ENCODE measurements at places on chromosomes 2 and 18.

DNA sequence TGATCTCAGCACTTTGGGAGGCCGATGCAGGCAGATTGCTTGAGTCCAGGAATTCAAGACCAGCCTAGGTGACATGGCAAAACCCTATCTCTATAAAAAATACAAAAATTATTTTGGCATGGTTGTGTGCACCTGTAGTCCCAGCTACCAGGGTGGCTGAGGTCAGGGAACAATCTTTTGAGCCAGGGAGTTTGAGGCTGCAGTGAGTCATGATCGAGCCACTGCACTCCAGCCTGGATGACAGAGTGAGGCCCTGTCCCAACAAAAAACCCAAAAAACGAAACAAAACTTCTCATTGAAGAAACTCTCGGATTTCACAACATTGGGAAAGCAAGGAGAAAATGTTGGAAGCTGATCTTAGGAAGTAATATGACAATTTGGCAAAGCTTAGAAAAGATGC is 317.3 kb upstream of the MGAT5 start:
- DNase-seq = no peak

DNA sequence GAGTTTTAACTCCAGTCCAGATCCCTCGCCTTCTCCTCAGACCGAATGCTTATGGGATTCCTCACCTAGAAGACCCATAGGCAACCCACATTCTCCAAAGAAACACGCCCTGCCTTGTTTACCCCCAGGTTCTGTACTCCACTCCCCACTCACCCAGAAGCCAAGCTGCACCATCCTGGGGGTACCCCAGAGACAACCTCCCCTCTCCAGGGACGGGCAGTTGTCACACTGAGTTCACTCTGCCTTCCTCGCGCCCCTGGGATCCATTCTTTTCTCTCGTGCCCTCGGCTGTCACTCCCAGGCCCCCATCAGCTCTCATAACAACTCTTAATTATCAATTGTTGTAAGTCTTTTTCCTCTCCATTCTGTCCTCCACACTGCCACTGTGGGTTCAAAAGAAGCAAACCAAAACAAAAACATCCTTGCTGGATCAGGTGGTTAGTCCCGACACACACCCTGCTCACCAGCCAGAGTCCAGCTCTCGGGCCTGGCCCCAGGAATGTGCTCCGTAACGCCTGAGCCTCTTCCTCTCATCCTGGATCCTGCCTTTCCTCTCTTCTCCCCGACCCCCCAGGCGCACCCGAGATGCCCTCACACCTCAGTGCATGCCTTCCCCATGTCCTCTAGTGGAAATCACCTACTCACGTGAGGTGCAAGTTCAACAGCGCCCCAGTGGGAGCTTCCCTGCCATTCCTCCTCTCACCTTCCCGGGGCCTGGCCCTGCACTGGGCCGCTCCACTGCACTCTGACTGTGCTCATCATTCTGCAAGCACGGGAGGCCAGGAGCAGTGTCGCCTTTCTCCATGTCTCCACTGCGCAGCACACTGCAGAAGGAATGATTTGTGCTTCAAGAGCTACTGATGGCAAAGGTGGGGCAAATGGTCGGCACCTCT is 20.7 kb downstream of the COX7A2L start:
- no peak for DNase-seq

DNA sequence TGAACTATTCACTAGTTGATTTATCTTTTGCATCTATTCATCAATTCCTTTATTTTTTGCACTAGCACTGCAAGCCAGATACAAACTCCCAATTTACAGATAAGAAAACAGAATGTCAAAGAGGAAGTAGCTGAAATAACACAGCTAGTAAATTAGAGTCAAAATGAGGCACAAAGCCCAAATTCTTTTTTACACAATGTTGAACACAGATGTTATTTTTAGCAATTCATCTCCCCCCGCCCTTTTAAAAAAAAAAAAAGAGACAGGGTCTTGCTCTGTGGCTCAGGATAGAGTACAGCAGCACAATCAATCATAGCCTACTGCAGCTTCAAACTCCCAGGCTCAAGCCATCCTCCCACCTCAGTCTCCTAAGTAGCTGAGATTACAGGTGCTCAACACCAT is 127.8 kb downstream of the CCBE1 start:
- no peak for DNase-seq

- DNase-seq = no peak
Observed at GRCh38 chr18:36045241-36045991, 21.9 kb downstream of the RPRD1A start.

DNA sequence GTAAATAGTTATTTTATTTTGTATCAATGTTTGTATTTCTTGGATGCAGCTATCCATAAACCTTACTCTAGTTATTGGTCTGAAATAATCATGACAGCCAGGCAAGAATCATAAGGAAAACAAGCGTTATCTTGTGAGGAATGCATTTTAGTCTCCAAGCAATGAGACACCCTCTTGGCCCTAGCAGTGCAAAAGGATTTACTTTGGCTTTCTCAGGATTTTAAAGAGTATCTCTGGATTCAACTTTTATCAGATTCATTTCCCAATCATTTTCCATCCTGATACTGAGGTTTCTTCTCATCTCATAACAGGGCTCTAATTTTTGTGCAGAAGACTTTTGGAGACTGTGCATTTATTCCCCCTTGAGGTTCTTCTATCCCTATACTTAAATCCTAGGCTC is 480.8 kb downstream of the TMX3 start:
- DNase-seq = no peak

- no peak for DNase-seq
Observed at GRCh38 chr2:10846110-10846861, 33.7 kb upstream of the PDIA6 start.

GRCh38 chr2:197777823-197778407 is 7.2 kb downstream of the BOLL start:
- DNase-seq = no peak

GRCh38 chr2:158575051-158575635 is 118.4 kb downstream of the PKP4 start:
- DNase-seq = no peak

- peak; percentile 89 for DNase-seq
Observed at GRCh38 chr2:64273524-64274398, 129.5 kb upstream of the PELI1 start.

- no peak for DNase-seq
Observed at GRCh38 chr2:28252311-28252710, 140.3 kb upstream of the FOSL2 start.

DNA sequence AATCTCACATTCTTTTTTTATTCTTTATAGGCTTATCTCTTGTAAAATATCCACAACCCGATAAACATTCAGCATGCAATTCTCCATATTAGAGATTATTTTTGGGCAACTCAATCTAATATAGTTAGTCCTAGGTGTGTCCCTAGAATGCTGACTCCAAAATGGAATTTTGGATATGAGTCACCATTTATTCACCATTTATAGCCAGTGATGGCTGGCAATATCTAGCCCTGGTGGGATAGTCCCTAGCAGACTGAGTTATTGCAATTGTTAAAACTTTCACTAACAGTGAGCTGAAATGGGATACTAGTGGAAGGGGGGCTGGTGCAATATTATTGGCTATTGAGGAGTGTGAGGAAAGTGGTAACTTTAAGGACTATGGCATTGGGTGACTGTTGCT is 401.6 kb downstream of the SLC4A3 start:
- DNase-seq = no peak

DNA sequence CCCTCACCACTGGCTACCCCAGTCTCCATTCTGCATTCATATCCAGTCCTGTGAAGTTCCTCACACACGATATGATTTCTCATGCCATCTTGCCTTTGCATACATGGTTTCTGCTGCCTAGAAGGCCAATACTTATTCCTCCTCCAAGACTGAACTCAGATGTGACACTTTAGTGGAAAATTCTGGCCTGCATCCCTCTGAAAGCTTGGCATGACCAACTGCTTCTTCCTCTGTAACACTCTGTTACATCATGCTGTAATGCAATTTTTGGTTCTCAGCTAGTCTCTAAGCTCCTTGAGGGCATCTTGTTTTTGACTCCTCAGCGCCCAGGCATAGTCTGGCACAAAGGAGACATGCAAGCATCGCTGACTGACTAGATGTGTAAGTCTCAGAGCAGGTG is 12.6 kb downstream of the FAM161A start:
- no peak for DNase-seq

GRCh38 chr2:3706892-3707291 is 3.5 kb downstream of the DCDC2C start:
- no peak for DNase-seq

DNA sequence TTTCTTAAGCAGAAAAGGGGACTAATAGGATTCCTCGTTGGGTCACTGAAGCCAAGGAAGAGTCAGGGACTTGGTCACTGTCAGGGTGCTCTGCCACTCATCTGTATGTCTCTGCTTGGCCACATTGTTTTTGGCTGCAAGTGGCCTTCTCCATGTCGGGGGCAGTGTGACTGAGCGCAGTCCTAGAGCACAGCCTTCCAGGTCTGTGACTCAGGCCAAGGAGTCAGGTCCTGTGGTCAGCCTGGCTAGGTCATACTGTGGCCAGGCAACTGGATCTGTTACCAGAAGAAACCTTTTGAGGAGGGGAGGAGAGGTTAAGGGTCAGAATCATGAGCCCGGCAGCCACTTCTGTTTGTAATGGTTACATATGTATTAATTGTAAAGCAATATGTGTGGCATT is 61.3 kb downstream of the GALNT1 start:
- no peak for DNase-seq

- DNase-seq = no peak
Observed at GRCh38 chr18:80033181-80034067, 810 bp upstream of the RBFA start.

- DNase-seq = no peak
Observed at GRCh38 chr2:150919901-150920300, 341.8 kb downstream of the RBM43 start.

- DNase-seq = no peak
Observed at GRCh38 chr2:29000481-29000880, 19.4 kb downstream of the TOGARAM2 start.

DNA sequence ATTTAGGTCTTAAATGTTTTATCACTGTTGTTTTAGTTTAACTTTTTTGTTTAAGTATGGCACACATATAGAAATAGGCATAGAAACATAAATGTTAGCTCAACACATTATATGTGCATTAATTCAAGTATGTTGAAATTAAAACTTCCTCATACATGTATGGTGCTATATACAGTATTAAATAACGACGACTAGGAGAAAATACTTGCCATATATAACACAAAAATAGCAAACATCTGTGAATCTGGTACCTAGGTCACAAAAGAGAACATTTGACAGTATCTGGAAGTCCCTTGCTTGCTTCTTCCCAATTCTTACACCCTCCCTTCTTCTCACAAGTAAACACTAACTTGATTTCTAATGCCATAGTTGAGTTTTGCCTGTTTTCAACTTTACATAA is 38.4 kb downstream of the ZNF638 start:
- no peak for DNase-seq

DNA sequence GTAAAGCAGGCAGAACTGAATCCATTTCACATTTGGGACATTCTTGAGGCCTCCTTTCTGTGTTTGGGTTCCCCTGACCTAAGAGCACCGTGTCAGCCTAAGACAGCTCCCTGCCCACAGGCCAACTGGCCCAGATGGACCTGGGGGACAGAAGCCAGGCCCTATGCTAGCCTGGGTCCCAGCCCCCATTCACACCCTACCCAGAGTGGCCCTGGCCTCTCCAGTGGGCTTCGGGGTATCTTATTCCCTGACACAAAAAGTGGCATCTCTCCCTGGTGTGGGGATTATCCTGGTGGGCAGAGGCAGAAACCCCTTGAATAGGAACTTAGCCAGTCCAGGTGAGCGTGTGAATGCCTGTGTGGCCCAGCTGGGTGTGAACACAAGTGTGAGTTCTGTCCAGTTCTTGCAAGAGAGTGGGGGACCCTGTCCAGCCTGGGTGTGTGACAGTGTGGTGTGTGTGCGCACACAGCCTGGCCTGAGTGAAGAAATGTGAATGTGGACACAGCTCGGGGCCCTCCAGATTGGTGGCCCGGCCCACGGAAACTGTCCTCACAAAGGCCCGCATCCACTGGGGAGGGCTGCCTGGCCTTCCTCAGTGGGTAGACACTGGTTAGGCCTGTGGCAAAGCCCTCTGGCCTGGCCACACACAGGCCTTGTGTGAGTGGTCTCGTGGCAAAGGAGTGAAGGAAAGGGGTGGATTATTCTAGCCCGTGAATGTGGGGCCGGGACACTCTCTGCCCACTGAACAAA is 63.0 kb upstream of the HAAO start:
- no peak for DNase-seq

- DNase-seq = no peak
Observed at GRCh38 chr2:204258890-204259289, 286.4 kb upstream of the PARD3B start.

DNA sequence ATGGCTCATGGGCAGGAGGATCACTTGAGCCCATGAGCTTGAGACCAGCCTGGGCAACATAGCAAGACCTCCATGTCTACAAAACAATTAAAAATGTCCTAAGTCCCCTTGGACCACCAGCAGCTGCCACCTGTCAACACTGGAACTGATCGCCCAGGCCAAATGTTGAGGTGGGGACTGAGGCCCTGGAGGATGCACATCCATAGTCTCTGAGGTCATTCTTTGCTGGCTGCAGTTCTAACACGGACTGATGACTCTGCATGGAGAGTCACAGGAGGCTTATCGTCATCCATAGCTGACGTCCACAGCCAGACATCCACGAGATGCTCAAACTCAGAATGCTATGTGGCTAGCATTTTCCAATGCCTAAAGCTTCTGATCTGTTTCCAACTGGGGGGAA is 151.3 kb downstream of the BCL2 start:
- DNase-seq = no peak

DNA sequence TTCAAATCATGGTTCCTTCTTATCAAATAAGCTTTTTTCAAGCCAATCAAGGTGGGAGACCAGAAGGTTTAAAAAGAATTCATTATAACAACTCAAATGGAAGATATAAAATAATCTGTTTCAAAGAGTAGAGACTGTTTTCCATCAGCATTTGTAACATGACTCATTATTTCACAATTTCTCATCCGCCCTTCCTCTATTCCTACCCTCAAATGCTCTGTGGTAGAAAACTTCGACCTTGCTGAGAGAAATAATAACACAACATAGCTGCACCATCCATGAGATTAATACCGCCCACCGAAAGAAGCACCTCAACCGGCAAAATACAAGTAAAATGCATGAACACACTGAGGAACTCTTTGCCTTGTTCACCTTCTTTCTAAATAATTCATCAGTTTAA is 2039.2 kb upstream of the CELF4 start:
- no peak for DNase-seq

- no peak for DNase-seq
Observed at GRCh38 chr2:37156071-37156856, 516 bp downstream of the EIF2AK2 start.

DNA sequence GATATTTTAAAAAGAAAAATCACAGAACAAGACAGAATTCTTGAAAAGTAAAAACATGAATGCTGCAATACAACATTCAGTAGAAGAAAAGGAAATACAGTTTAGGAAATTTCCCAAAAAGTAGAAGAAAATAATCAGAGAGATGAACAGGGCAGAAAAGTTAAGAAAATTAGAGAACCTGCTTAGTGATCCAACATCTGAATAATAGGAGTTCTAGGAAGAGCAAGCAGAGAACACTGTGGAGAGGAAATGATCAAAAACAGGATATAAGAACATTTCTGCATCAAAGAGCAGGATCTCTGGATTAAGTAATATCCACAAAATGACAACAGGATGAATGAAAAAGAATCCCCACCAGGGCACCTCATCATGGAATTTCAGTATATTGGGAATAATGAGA is 8.8 kb upstream of the FHOD3 start:
- no peak for DNase-seq

GRCh38 chr18:24485681-24486080 is 25.2 kb downstream of the HRH4 start:
- DNase-seq = no peak

Data from urothelium cell line (cell line).